Immature natural killer cell (primary cell): ENCODE measurements at places on chromosomes 7 and 10. TPM values are rescaled to one million over a fixed set of nuclear protein-coding genes. Genes with fewer than 3 reads are reported as not detected.

DNA sequence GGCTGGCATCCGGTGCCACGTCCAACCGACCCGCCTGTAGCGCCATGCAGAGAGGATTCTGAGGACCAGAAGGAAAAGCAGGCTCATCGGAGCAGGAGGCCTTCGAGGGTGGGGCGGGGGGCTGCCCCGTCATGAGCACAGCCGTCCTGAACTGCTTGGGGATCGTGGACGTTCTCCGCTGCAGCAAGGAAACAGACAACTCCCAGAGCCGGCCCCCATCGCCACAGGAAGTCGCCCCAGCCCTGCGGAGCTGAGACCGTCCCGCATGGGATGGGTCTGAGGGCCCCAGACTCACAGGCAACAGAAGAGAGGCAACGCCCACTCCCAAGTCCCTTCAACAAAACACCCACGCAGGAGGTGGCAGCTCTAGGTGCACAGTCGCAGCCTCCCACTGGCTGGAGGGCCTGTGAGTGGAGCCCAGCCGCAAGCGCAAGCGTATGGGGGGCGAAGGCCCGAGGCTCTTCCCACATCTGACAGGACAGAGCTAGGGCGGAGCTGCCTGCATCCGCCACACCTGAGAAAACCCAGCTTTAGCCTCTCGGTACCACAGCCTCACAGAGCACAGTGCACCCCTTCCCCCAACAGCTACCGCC is 64.7 kb upstream of the TNRC18 start:
- no peak overlapping the region for H3K4me3 ChIP-seq
- DNase-seq: no peak
- peaks cover 3% of the 10 kb centered on the region for H3K27me3 ChIP-seq
- H3K27ac ChIP-seq: no peak overlapping the region
- peaks cover 6% of the 10 kb centered on the region for H3K4me1 ChIP-seq

Gene TMEM72
- not detected for polyA plus RNA-seq

Gene ODAD2
- polyA plus RNA-seq: not detected

DNA sequence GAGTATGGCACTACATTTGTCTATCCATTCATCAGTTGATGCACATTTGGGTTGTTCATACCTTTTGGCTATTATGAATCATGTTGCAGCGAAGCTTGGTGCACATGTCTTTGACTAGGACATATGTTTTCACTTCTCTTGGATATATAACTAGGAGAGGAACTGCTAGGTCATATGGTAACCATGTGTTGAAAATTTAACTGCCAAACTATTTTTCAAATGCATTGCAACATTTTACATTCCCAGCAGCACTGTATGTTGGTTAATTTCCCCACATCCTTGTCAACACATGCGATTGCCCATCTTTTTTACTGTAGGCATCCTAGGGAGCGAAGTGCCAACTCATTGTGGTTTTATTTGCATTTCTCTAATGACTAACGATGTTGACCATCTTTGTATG is 183.4 kb downstream of the PRKCQ start:
- DNase-seq: no peak
- H3K27me3 ChIP-seq: peaks cover 1% of the 10 kb centered on the region
- no peak overlapping the region for H3K4me3 ChIP-seq
- H3K4me1 ChIP-seq: peaks cover 2% of the 10 kb centered on the region

GRCh38 chr7:120966961-120967360 is 16.4 kb downstream of the ING3 start:
- H3K36me3 ChIP-seq: peaks cover 33% of the 10 kb centered on the region
- H3K4me1 ChIP-seq: peaks cover 2% of the 10 kb centered on the region
- DNase-seq: no peak
- H3K27me3 ChIP-seq: no peaks in the 10 kb centered on the region
- no peak overlapping the region for H3K4me3 ChIP-seq

DNA sequence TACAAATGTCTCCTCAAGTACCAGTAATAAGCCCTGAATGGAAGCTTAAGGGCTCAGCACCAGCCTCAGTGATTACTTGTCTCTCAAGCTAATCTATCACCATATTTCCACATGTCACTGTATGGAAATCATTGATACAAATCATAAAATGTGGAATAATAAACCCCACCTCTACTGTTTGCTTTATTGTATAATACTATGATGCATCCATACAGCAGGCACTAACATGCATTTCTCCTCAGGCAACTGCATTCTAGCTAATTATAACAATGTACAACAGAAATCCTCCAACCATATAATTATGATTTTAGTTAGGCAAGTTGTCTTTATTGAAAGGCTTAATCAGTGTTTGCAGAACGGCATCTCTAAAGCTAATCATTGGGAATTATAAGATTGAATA is 26.2 kb downstream of the CRPPA start:
- peaks cover 10% of the 10 kb centered on the region for H3K4me1 ChIP-seq
- DNase-seq: no peak
- H3K27me3 ChIP-seq: peaks cover 16% of the 10 kb centered on the region
- H3K36me3 ChIP-seq: peaks cover 8% of the 10 kb centered on the region

Gene ZP3
- 0.49 TPM for polyA plus RNA-seq

DNA sequence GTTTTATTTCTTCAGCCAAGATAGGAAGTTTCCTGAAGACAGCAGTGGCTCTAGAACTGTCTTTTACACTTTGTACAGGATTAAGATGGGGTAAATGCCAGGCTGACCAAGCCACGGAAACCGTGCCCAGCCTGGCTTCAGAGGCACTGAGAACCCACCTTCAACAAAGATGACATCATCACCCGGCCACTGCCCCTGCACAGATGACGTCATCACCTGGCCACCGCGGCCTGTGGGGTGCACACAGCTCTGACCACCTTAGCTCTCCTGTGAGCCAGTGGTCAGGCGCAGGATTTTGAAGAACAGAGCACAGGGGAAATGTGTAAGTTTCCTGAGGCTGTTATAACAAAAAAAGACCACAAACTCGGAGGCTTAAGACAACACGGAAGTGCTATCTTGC is 486.4 kb upstream of the MKI67 start:
- H3K36me3 ChIP-seq: no peaks in the 10 kb centered on the region
- H3K27me3 ChIP-seq: no peaks in the 10 kb centered on the region
- DNase-seq: no peak
- H3K4me3 ChIP-seq: no peak overlapping the region
- H3K4me1 ChIP-seq: no peaks in the 10 kb centered on the region

GRCh38 chr7:7970531-7971307 is 2.1 kb downstream of the GLCCI1 start:
- H3K4me1 ChIP-seq: peaks cover 15% of the 10 kb centered on the region
- H3K27me3 ChIP-seq: peaks cover 9% of the 10 kb centered on the region
- no peaks in the 10 kb centered on the region for H3K36me3 ChIP-seq
- H3K4me3 ChIP-seq: no peak overlapping the region
- DNase-seq: peak; percentile 56
- H3K27ac ChIP-seq: no peak overlapping the region

- no peak overlapping the region for H3K27ac ChIP-seq
- H3K4me1 ChIP-seq: no peaks in the 10 kb centered on the region
- H3K27me3 ChIP-seq: no peaks in the 10 kb centered on the region
- no peak overlapping the region for H3K4me3 ChIP-seq
- no peak for DNase-seq
- no peaks in the 10 kb centered on the region for H3K36me3 ChIP-seq
Observed at GRCh38 chr10:20698837-20699236, 198.3 kb downstream of the NEBL start.

- H3K36me3 ChIP-seq: no peaks in the 10 kb centered on the region
- no peak for DNase-seq
Observed at GRCh38 chr7:134922720-134923704, 63.3 kb upstream of the AGBL3 start.

Gene ZNF316
- 1.7 TPM for polyA plus RNA-seq

DNA sequence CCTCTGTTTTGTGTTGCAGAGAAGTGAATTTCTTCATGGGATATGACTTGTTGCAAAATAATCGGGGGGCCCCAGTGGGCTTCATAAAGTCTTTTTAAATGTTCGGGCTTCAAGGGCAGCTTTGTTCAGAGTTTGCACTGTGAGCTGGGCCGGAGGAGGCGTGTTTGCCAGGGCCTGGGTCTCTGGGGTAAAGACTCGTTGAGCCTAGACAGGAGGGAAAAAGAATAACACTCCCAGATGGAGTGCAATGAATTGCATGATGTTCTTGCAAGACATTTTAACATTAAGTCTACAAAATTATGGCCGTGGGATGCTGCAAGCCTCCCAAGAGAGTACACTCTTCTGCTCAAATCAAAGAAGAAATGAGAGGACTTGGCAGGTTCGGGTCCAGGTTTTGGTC is 23.6 kb downstream of the BMPER start:
- no peak for DNase-seq
- peaks cover 6% of the 10 kb centered on the region for H3K4me1 ChIP-seq
- no peak overlapping the region for H3K4me3 ChIP-seq
- no peak overlapping the region for H3K27ac ChIP-seq

Gene GPR26
- polyA plus RNA-seq: not detected

Gene PILRA
- polyA plus RNA-seq: 1.5 TPM

GRCh38 chr10:14554491-14555205 is 220.0 kb downstream of the FAM107B start:
- peak; percentile 19 for DNase-seq
- peak overlapping the region; percentile 74 for H3K4me3 ChIP-seq
- H3K27ac ChIP-seq: peak overlapping the region; percentile 92
- H3K27me3 ChIP-seq: peaks cover 2% of the 10 kb centered on the region

DNA sequence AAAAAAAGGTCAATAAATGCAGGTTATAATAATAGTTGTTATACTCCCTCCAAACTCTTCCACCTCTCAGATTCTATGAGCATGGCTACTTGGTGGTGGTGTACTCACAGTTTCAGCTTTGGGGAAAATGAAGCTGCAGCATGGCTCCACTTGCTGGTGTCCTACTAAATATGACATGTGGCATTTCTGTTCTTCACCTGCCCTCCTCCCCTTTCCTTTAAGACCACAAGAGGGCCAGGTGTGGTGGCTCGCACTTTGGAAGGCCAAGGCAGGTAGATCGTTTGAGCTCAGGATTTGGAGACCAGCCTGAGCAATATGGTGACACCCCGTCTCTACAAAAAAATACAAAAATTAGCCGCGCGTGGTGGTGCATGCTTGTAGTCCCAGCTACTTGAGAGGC is 101.1 kb downstream of the SLC37A3 start:
- no peaks in the 10 kb centered on the region for H3K36me3 ChIP-seq
- H3K27ac ChIP-seq: no peak overlapping the region
- no peaks in the 10 kb centered on the region for H3K4me1 ChIP-seq
- H3K27me3 ChIP-seq: no peaks in the 10 kb centered on the region
- no peak overlapping the region for H3K4me3 ChIP-seq

DNA sequence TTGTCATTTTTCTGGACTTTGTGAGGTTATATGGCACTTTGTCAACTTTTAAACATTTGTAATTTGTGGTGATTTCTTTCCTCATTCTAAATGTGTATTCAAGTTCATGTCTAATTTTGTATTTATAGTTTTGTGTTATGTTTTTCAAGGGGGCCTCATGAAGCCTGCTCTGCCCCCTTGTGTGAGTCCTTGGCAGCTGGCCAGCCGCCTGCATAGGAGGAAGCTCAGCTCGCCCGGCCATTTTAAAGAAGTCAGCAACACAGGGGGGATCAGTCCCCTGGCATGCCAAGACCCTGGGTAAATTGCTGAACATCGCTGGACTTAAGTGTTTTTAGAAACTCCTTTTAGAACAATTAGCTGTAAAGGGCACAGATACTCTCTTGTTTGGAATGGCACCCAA is 123.0 kb downstream of the ANLN start:
- H3K4me3 ChIP-seq: no peak overlapping the region
- H3K27ac ChIP-seq: peak overlapping the region; percentile 89
- peaks cover 62% of the 10 kb centered on the region for H3K27me3 ChIP-seq

- no peaks in the 10 kb centered on the region for H3K27me3 ChIP-seq
- H3K27ac ChIP-seq: no peak overlapping the region
- H3K4me1 ChIP-seq: no peaks in the 10 kb centered on the region
- H3K4me3 ChIP-seq: no peak overlapping the region
- DNase-seq: no peak
- H3K36me3 ChIP-seq: peaks cover 5% of the 10 kb centered on the region
Observed at GRCh38 chr7:149467321-149467859, 6.5 kb upstream of the ZNF777 start.

- peaks cover 21% of the 10 kb centered on the region for H3K36me3 ChIP-seq
- no peak overlapping the region for H3K27ac ChIP-seq
- peaks cover 9% of the 10 kb centered on the region for H3K4me1 ChIP-seq
- no peak overlapping the region for H3K4me3 ChIP-seq
Observed at GRCh38 chr7:107196834-107197610, 28.2 kb downstream of the HBP1 start.

DNA sequence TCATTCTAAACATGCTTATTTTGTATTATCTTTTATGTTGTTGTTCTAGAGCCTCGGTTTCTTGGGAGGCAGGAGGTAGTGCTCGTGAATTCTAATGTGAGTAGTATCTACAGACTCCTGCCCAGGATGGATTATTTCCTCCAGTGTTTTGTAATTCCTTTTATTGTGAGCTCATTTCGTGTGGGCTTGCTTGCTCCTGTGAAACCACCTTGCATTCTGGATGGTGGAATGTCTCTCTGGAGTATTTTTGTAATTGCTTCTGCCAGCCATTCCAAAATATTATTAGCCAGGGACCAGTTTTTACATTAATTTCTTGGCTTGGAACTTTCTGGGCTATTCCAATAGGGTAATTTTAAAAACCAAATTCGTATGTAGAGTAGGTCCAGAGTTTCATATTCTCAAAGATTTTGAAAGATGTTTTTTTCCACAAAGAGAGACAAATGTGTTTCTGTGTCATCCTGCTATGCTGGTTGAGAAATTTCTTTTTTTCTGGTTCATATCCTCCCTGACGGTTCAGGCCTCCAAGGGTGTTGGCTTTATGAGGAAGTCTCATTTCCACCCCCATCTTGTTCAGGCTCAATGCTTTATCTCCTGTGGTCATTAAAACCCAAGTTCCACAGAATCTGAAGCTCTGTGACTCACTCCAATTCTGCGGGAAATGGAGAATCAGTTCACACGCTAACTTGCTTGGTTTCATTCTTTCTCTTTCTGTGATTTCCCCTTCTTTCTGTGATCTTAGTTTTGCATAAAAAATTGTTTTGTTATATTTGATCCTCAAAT is 41.7 kb upstream of the CALD1 start:
- H3K4me1 ChIP-seq: no peaks in the 10 kb centered on the region
- no peak overlapping the region for H3K4me3 ChIP-seq
- no peak overlapping the region for H3K27ac ChIP-seq
